Stimulated activated naive B cell treated with anti-CD40 and anti-IgM and Interleukin-4, amounts not matched to agents 10 μg/mL and 1 μg/mL and 100 μg/mL, for 72 hours (primary cell): ENCODE measurements at places on chromosomes 12 and 14.

DNA sequence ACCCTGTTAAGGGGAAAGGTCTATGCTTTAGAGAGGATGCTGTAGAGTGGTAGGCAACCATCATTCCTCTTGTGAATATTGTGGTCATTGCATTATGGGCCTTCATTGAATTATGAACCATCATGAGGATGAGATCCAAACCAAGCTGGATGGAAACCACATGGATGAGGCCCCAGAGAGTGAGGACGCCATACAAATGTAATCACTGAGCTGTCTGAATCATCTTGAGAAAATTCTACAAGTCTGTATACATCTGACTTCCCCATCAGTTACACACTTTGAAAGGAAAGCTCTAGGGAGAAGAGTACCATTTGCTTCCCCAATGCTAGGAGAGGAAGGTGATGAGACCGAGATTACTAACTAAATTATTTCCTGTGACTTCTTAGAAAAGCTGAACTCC is 172.9 kb downstream of the CACNA1C start:
- DNase-seq = no peak
- H3K36me3 ChIP-seq = peaks cover 5% of the 10 kb centered on the region
- peaks cover 29% of the 10 kb centered on the region for H3K27me3 ChIP-seq
- H3K4me1 ChIP-seq = no peaks in the 10 kb centered on the region
- H3K27ac ChIP-seq = no peak overlapping the region

- peaks cover 40% of the 10 kb centered on the region for H3K36me3 ChIP-seq
- no peak for DNase-seq
- peaks cover 8% of the 10 kb centered on the region for H3K4me1 ChIP-seq
- no peak overlapping the region for H3K27ac ChIP-seq
- no peaks in the 10 kb centered on the region for H3K27me3 ChIP-seq
These were observed 41.8 kb downstream of the R3HDM2 start for GRCh38 chr12:57389033-57389432.

- H3K27me3 ChIP-seq = no peaks in the 10 kb centered on the region
- peak overlapping the region; percentile 98 for H3K27ac ChIP-seq
- no peak overlapping the region for H3K4me3 ChIP-seq
- DNase-seq = no peak
These were observed 7.7 kb upstream of the NRL start for GRCh38 chr14:24122416-24122815.

GRCh38 chr14:90561920-90562319 is 165.1 kb downstream of the CALM1 start:
- no peak overlapping the region for H3K27ac ChIP-seq
- H3K4me1 ChIP-seq = no peaks in the 10 kb centered on the region
- no peak for DNase-seq
- H3K4me3 ChIP-seq = no peak overlapping the region

- H3K36me3 ChIP-seq = no peaks in the 10 kb centered on the region
- H3K27me3 ChIP-seq = no peaks in the 10 kb centered on the region
- no peak overlapping the region for H3K27ac ChIP-seq
- H3K4me1 ChIP-seq = peaks cover 2% of the 10 kb centered on the region
These were observed 127.2 kb downstream of the CMAS start for GRCh38 chr12:22173177-22173576.

- H3K27ac ChIP-seq = no peak overlapping the region
- DNase-seq = no peak
- H3K4me3 ChIP-seq = no peak overlapping the region
- peaks cover 14% of the 10 kb centered on the region for H3K27me3 ChIP-seq
These were observed 68.2 kb downstream of the PAH start for GRCh38 chr12:102848832-102849231.

GRCh38 chr14:21440859-21441258 is 15.1 kb downstream of the CHD8 start:
- no peaks in the 10 kb centered on the region for H3K27me3 ChIP-seq
- no peak overlapping the region for H3K4me3 ChIP-seq
- DNase-seq = no peak
- H3K27ac ChIP-seq = no peak overlapping the region
- peaks cover 26% of the 10 kb centered on the region for H3K4me1 ChIP-seq

DNA sequence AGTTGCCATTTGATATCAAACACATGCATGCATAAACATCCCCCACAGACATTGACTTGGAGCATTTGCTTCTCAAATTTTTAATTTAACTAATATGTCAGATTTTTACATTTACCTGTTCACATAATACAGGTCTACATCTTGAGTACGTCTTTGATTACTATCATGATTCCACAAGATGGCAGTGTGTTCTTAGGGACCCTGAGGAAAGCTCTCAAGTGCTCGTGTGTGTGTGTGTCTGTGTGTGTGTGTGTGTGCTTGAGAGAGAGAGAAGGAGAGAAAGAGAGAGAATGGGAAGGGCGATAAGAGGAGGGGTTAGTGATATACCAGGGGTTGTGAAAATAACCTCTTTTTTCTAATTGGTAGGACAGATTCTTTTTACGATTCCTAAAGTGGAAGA is 167.1 kb upstream of the OR4E1 start:
- no peaks in the 10 kb centered on the region for H3K4me1 ChIP-seq
- peaks cover 10% of the 10 kb centered on the region for H3K27me3 ChIP-seq
- H3K4me3 ChIP-seq = no peak overlapping the region
- no peak for DNase-seq
- H3K36me3 ChIP-seq = no peaks in the 10 kb centered on the region
- H3K27ac ChIP-seq = no peak overlapping the region

GRCh38 chr12:121669521-121669900 is at the start of gene MORN3:
Gene MORN3, minus strand, starts transcription at chr12:121669654. Its CDS starts 171 bp downstream, at chr12:121669483.
- no peak within 1 kb of the TSS for H3K4me3 ChIP-seq
- no peaks in the 10 kb centered on the region for H3K27me3 ChIP-seq
- peaks cover 22% of the 10 kb centered on the region for H3K4me1 ChIP-seq
- peaks cover 22% of the 10 kb centered on the region for H3K36me3 ChIP-seq
- H3K27ac ChIP-seq = no peak within 1 kb of the TSS
- DNase-seq = no peak

- DNase-seq = no peak
- H3K27me3 ChIP-seq = peaks cover 19% of the 10 kb centered on the region
- H3K4me3 ChIP-seq = no peak overlapping the region
- no peaks in the 10 kb centered on the region for H3K4me1 ChIP-seq
These were observed 129.0 kb downstream of the WIF1 start for GRCh38 chr12:64992116-64992515.

DNA sequence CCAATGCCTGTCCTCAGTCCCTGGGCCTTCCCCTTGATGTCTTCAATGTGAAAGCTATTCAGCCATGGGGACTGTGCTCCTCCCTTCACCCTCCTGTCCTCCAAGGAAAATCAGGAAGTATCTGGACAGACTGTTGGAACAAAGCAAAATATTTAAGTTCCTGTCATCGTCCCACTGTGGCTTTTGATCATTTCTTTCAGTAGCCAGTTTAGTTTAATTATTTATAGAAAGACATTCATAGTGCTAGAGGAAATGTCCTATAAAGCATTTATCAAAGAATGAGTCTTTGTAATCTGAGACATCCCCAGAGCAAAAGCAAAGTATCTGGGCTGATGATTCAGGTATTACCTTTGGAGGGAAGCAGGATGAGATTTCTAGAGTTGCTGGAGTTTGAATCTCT is 254.1 kb downstream of the NRXN3 start:
- no peaks in the 10 kb centered on the region for H3K4me1 ChIP-seq
- H3K27me3 ChIP-seq = no peaks in the 10 kb centered on the region
- DNase-seq = no peak
- H3K27ac ChIP-seq = no peak overlapping the region
- no peaks in the 10 kb centered on the region for H3K36me3 ChIP-seq
- H3K4me3 ChIP-seq = no peak overlapping the region

DNA sequence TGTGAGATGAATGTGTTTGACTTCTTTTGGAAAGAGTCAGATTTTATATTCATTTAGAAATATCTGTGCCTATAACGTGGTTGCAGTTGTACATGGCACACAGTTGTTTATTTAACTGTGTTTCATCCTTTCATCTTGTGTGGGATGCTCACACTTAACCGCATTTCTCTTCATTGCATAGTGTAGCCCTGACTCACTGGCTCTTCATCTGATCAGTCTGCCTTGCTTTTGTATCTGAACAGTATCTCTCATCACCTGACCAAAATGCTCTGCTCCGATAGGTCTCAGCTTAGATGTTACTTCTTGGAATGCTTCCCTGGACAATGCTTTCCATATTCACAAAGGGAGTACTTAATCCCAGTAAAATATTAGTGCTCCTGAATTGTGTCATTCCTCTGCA is 83.4 kb downstream of the PDE3A start:
- DNase-seq = no peak
- H3K36me3 ChIP-seq = no peaks in the 10 kb centered on the region

DNA sequence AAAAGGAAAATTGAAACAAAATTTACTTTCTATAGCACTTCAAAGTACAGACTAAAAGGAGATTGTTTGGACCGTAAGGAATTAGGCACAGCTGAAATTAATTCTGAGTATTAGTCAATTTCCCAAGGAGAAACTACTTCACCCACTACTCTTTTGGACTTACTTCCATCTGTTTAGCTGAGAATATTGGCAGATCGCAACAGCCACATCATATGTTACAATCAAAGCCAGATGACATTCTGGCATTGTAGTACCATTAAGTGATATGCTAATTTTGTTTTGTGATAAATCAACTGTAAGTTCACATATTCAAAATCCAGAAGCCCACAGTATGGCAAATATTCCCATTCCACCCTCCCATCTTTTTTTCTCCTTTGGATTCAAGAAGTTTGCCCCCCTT is 47.1 kb upstream of the ANKS1B start:
- H3K27me3 ChIP-seq = no peaks in the 10 kb centered on the region
- no peak for DNase-seq
- peaks cover 30% of the 10 kb centered on the region for H3K36me3 ChIP-seq
- no peaks in the 10 kb centered on the region for H3K4me1 ChIP-seq

GRCh38 chr12:32983968-32984367 is 87.4 kb upstream of the PKP2 start:
- no peak for DNase-seq
- H3K27me3 ChIP-seq = no peaks in the 10 kb centered on the region
- H3K36me3 ChIP-seq = no peaks in the 10 kb centered on the region
- H3K27ac ChIP-seq = no peak overlapping the region

- DNase-seq = no peak
- no peak overlapping the region for H3K4me3 ChIP-seq
- no peaks in the 10 kb centered on the region for H3K36me3 ChIP-seq
- H3K27me3 ChIP-seq = no peaks in the 10 kb centered on the region
- H3K27ac ChIP-seq = peak overlapping the region; percentile 20
- peaks cover 44% of the 10 kb centered on the region for H3K4me1 ChIP-seq
These were observed 40.7 kb upstream of the TCL1B start for GRCh38 chr14:95645389-95645996.

DNA sequence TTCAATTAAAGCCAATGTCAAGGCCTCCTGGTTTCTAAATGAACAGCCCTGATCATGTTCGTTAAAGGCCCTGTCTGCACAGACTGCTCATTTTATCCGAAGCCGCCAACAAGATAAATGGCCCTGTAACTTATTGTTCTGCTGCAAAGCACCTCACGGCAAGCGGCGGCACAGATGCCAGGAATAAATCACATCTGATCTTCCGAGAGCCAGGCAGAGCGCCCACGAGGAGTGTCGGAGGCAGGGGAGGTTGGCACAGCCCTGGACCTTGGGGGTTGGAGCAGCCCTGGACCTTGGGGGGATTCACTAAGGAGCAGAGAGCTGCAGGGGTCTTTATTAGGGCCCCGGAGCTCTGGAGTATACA is 110.5 kb downstream of the SCARB1 start:
- H3K36me3 ChIP-seq = peaks cover 7% of the 10 kb centered on the region
- DNase-seq = no peak
- peaks cover 13% of the 10 kb centered on the region for H3K4me1 ChIP-seq
- H3K4me3 ChIP-seq = no peak overlapping the region
- peaks cover 42% of the 10 kb centered on the region for H3K27me3 ChIP-seq

- no peak for DNase-seq
- H3K27me3 ChIP-seq = peaks cover 18% of the 10 kb centered on the region
- peaks cover 6% of the 10 kb centered on the region for H3K4me1 ChIP-seq
These were observed 24.6 kb upstream of the YBX3 start for GRCh38 chr12:10747730-10748129.

GRCh38 chr12:49920241-49920914 is 16.7 kb upstream of the FAIM2 start:
- no peak for DNase-seq
- H3K4me1 ChIP-seq = no peaks in the 10 kb centered on the region
- H3K4me3 ChIP-seq = no peak overlapping the region
- H3K36me3 ChIP-seq = no peaks in the 10 kb centered on the region

- peaks cover 8% of the 10 kb centered on the region for H3K36me3 ChIP-seq
- H3K27ac ChIP-seq = no peak overlapping the region
- H3K4me1 ChIP-seq = peaks cover 31% of the 10 kb centered on the region
- no peak overlapping the region for H3K4me3 ChIP-seq
These were observed 57.9 kb upstream of the TMX1 start for GRCh38 chr14:51182131-51182565.

DNA sequence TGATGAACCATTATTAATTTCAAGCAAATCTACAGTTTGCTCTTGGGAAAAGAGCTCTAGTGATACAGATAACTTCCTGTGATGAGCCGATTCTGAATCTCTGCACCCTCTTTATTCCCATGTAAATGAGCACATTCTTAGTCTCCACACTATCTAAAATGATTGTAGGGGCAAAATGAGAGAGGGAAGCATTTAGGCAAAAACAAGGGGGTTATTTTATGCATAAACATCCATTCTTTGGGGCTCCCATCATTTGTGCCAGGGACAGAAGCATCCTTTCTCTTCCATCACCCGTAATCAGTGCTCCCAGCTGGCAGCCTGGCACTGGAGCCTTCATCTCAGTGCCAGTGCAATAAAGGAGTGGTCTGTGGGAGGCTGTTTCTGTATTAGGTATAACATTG is 1.7 kb upstream of the GPD1 start:
- H3K36me3 ChIP-seq = peaks cover 45% of the 10 kb centered on the region
- no peak overlapping the region for H3K27ac ChIP-seq
- H3K4me1 ChIP-seq = peaks cover 28% of the 10 kb centered on the region
- DNase-seq = no peak
- H3K4me3 ChIP-seq = no peak overlapping the region

DNA sequence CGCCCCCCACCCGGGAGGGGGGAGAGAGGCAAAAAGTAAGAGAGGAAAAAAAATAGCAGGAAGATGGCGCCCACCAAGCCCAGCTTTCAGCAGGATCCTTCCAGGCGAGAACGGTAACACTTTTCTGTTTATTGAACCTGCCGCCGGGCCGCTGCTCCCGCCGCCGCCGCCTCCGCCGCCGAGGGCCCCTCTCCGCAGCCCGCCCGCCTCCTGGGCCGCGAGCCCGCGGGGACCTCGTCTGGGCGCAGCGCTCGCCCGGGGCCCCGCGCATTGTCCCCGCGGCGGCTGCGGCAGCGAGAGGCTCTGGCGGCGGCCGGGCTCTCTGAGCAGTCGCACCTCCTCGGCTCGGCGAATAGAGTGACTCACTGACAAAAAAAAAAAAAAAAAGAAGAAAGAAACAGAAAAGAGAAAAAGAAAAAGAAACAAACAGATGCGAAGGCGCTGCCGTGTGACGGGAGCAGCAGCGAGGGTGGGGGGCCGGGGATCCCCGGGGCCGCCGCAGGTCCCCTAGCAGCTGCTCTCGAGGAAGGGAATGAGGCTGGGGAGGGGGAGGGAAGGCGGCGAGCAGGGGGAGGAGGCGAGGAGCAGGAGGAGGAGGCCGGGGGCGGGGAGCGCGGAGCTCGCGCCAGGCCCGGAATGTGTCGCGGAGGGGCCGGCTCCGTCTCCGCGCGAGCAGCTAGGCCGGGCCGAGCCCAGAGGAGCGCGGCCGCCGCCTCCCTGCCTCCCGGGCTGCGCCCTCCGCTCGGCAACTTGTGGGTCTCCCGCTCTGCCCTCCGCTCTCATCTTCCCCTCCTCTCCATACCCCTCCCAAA is 781 bp downstream of the NPAS3 start:
- DNase-seq = no peak
- peaks cover 77% of the 10 kb centered on the region for H3K27me3 ChIP-seq
- H3K4me3 ChIP-seq = peak overlapping the region; percentile 90
- peaks cover 9% of the 10 kb centered on the region for H3K4me1 ChIP-seq
- H3K27ac ChIP-seq = peak overlapping the region; percentile 37
